HT1080 (cell line): ENCODE measurements at places on chromosomes 2 and 18.

GRCh38 chr18:36582988-36583745, 245.6 kb downstream of the TPGS2 start:
- DNase-seq, result no peak

- no peak for DNase-seq
Measured at GRCh38 chr18:77020561-77020960, 112.0 kb downstream of the MBP start.

DNA sequence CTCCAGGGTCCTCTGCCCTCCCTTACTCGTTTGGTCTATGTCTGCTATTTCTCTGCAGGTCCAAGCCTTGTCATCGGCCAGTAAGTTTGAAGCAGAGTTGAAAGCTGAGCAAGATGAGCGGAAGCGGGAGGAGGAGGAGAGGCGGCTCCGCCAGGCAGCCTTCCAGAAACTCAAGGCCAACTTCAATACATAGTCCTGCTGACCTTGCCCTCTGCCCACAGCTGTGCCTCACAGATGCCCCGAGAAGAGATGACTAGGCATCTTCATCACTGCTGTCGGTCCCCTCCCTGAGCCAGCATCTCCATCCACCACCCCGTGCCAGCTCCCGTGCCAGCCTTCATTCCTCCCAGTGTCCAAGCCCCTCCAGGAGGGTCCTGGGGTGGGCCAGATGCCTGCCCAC, 15.6 kb upstream of the GIGYF2 start:
- DNase-seq, result no peak

- no peak for DNase-seq
Measured at GRCh38 chr2:241870081-241870541, 582 bp downstream of the RTP5 start.

GRCh38 chr18:199768-200167, 41.4 kb downstream of the USP14 start:
- DNase-seq, result no peak

DNA sequence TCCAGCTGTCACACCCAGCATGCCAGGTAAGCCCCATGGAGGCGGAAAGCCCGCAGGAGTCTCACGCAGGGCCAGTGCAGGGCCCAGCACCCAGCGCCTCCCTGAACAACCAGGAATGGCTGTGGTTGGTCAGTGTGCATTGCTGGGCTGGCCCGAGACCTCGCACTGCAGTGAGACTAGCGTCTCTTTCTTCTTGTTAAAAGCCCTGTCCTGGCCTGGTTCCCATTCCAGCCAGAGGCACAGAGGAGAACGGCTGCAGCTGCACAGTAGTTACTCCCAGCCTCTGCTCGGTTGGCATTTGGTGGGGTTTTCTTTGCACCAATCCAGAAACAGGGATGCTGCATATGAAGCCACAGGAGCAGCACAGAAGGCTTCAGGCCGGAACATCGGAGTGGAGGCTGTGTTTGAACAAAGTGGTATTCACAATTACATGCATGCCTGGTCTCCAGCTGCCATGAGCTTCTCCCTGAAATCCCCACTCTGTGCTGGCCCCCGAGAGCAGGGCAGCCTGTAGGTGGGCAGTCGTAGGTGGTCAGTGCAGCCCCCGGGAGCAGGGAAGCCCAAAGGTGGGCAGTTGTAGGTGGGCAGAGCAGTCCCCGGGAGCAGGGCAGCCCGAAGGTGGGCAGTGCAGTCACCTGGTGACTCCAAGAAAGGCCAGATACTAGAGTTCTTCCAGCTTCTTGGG, 163.7 kb upstream of the PXDN start:
- no peak for DNase-seq

- DNase-seq, result no peak
Measured at GRCh38 chr18:5451871-5452270, 91.9 kb downstream of the EPB41L3 start.

GRCh38 chr2:56376699-56377665, 193.2 kb downstream of the CCDC85A start:
- DNase-seq, result no peak

DNA sequence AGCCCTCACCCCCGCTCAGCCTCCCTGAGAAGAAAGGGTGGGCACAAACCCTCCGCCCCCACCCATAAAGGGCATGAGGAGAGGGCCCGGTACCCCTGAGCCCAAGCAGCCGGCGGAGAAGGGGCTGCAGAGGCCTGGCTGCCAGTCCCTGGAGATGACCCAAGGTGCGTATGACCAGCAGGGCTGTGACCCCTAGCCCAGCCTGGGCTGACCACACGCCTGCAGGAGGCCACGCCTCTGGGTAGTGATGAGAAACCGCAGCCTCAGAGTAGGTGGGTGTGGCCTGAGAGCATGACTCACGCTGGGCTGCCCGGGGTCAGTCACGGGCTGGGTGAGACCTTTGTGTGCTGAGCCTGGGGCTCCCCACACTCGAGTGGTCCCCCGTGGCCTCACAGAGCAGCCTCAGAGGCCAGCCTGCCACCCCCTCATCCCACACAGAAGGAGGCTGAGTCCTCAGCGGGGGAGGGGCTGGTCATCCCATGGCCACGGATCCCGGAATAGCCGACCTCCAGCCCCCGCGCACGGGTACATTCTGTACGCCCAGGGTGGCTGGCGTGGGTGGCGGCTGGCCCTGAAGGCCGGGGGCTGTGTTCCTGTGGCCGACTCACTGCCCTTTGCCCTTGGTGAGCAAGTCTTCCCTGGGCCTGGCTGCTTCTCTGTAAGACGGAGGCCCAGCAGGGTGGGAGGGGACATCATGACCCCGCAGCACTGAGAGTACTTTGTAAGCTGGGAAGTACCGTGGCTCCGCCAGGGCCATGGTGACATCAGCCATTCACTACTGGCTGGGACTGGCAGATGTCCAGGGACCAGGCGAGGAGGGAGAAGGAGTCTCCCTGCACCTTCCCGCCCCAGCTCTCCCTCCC, 110.8 kb upstream of the OTOS start:
- peak; percentile 70 for DNase-seq

- no peak for DNase-seq
Measured at GRCh38 chr2:98453083-98453482, 8.4 kb downstream of the INPP4A start.

GRCh38 chr2:226829721-226830631, 5.9 kb upstream of the RHBDD1 start:
- no peak for DNase-seq

DNA sequence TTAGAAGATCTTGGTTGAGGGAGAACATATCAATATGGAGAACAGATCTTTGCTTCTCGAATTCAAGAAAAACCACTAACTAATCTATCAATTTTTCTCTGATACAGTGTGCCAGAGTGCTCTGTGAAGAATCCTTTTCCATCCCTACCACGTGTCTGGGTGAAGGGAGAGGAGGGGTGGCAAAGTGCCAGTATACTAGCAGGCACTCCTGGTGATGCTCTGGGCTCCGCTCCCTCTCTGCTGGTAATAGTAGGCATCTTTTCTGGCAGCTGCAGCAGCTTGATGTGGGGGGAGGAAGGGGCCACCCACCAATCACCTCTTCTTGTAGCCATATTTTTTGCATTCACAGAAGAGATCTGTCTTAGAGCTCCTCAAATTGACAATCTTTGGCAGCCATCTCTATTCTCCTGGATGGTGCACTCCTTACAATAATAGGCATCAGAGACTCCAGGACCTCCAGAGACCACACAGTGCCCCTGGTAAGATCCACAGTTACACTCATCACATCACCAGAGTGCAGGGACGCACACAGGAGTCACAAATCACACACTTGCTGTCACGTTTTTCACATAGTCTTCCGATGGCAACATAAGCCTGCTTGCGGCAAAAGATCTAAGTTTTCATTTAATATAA, 15.7 kb downstream of the STK39 start:
- no peak for DNase-seq

GRCh38 chr2:240513549-240514287, 44.1 kb downstream of the ANKMY1 start:
- DNase-seq, result peak; percentile 68

- no peak for DNase-seq
Measured at GRCh38 chr2:95037384-95037839, 11.9 kb downstream of the MAL start.

DNA sequence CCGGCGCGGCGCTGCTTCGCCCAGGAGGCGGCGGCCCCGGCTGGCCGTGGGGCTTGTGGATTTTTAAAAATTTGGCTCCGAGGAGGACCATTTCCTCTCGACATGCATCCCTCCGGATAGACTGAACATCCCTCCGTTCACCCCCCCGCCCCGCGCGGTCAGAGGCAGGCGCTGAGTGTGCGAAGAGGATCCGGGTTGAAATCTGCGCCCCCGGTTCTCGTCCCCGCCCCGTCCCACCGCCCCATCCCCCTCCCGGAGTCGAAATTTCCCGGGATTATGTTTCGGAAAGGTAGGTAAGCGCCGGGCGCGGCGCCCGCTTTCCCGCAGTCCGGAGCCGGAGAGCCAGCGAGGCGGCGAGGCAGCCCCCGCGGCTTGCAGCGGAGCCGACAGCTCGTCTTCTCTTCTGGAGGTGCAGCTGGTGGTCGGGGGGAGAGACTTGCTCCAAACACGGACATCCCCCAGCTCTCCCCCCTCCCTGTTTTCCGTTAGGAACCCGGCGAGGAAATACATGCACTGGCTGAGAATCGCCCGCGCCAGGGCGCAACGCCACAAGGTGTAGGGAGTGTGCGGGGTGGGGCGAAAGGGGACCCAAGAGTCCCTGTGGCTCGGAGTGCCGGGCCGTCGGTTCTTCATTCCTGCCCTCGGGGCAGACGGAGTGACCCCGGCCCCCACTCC, at the start of gene PRKCE:
Gene PRKCE (plus strand): TSS at position 261 of the 675 bp plus-strand sequence.
- DNase-seq, result no peak

GRCh38 chr2:220068846-220069245, 441.4 kb downstream of the SLC4A3 start:
- no peak for DNase-seq
